ENCODE measurements at places on chromosomes 3 and 15. TPM values are rescaled to one million over a fixed set of nuclear protein-coding genes. Genes with fewer than 3 reads are reported as not detected.

Gene CCR9
- total RNA-seq = not detected

Gene ZFYVE19
- total RNA-seq = 23.5 TPM

Gene ZNF662
- 0.33 TPM for total RNA-seq

Gene INKA1
- total RNA-seq = 1.4 TPM

Gene CASR
- 0.08 TPM for total RNA-seq

Gene C3orf70
- total RNA-seq = 0.05 TPM

Gene NCK1
- total RNA-seq = 30.0 TPM

Gene GMNC
- not detected for total RNA-seq

Gene HEG1
- 6.4 TPM for total RNA-seq

Gene MYL3
- not detected for total RNA-seq

DNA sequence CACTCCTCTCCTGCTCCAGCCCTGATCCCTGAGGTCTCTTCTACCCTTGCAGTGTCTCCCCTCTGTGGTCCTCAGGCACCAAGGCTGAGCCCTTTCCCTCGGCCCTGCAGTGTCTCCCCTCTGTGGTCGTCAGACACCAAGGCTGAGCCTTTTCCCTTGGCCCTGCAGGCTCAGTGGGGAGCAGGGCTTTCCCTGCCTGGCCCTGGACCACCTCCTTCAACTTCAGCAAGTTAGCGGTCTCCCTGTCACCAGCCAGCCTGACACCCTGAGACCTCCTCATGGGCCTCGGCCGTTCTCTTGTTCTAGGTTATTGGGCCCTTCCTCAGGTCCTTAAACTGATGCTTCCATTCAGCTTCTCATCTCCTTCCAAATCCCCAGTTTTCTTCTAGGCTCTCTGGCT is 4.3 kb downstream of the NRROS start:
- no peak for DNase-seq

DNA sequence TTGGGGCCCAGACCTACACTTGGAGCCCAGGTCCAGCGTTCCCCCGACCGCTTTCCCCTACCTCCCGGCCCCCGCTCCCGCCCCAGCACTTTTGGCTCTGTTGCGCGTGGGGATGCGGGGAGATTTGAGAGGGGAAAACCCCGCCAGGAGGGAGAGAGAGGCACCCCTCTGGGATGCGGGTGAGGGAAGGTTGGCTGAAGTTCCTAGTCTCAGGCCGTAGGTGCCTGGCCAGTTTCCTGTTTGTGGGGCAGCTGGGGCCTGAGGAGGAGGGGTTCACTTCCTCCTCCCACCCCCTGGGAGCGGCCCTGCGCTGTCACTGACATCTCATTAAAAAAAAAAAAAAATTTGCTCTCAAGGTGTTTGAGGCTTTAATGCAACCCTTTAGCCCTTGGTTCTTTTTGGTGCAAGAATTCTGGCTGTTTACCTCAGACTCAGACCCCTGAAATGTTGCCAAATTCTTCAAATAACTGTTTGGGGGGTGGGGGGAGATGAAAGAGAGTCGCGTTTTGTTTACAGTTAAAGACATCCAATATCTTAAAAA is 2.6 kb downstream of the FAM43A start:
- no peak for DNase-seq

DNA sequence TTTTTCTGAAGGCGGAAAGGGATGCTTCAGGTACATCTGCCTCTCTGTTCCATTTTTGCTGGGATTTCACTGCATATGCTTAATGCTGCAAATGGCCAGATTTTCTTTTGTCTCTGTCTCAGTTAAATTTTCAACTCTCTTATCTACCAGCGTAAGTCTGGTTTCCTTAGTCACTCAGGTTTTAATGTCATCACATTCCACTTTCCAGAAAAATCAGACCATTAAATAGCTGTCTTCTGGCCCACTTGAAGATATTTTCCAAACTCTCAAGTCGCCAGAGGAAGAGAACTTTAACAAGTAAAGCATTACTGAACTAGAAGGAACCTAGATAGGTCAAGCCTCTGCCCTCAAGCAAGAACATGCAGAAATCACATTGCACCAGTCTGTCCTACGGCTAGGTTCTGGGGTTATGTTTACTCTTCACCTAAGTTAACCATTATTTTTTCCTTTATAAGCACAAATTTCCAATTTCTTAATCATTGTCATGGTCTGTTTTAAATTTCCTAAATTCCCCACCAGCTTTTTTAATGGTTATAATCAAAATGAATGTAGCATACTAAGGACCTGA is 26.5 kb downstream of the AVEN start:
- no peak for DNase-seq

GRCh38 chr3:132161608-132162007 is 126.8 kb upstream of the CPNE4 start:
- no peak for DNase-seq

DNA sequence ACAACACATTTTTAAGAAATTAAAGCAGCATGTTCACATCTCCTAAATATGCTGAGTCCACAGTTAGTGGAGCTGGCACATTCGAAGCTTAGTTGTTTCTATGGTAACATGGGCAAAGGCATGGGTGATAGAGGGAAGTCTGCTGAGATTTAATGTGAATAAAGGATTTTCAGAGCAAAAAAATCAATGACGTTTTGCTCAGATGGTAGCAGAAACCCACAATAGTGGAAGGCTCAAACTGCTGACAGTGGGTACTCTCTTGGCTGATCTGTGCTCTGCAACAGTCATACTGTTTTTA is 795.1 kb upstream of the ARPP21 start:
- DNase-seq = no peak

- no peak for DNase-seq
These were observed 67.0 kb upstream of the IMPG2 start for GRCh38 chr3:101387351-101387750.

GRCh38 chr3:120622870-120623726 is 27.0 kb downstream of the NDUFB4 start:
- DNase-seq = no peak

- DNase-seq = no peak
These were observed 81.1 kb downstream of the MEGF11 start for GRCh38 chr15:66172324-66172980.

DNA sequence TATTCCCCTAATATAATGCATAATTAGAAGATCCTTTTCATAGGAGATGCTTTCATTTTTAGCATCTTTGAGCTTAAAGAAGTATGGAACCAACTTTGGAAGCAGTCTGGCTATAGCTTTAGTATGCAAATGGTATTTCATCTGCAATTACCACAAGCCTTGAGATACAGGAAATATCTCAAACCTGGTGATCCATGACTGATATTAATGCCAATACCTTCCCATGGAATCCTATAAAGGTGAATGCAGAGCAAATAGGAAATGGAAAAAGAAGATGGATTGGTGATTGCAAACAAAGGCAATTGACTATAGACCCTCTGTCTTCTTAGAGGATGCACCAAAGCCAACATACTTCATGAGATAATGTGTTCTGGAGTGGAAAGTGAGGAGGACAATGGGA is 326.4 kb downstream of the KBTBD8 start:
- no peak for DNase-seq

DNA sequence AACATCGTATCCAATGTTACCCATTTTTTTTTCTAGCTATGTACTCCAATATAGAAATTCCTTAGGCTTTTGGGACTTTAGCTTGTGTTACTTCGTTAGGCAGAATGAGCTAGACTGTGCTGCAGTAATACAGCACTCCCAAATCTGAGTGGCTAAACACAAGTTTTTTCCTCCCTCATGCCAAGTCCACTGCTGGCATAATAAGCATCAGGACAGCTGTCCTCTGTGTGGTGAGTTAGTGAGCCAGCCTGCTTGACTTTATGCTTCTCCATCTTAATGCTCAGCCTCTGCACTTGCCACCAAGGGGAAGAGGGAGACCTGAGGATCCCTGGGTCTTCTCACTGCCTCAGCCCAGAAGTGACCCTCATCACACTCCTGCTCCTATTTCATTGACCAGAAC is 18.2 kb upstream of the ACOX2 start:
- no peak for DNase-seq

GRCh38 chr15:41978534-41978933 is 6.2 kb upstream of the EHD4 start:
- DNase-seq = no peak

GRCh38 chr15:63038926-63039673 is 3.4 kb upstream of the TPM1 start:
- no peak for DNase-seq

- DNase-seq = peak; percentile 73
These were observed 14.5 kb downstream of the RLBP1 start for GRCh38 chr15:89206908-89207331.

DNA sequence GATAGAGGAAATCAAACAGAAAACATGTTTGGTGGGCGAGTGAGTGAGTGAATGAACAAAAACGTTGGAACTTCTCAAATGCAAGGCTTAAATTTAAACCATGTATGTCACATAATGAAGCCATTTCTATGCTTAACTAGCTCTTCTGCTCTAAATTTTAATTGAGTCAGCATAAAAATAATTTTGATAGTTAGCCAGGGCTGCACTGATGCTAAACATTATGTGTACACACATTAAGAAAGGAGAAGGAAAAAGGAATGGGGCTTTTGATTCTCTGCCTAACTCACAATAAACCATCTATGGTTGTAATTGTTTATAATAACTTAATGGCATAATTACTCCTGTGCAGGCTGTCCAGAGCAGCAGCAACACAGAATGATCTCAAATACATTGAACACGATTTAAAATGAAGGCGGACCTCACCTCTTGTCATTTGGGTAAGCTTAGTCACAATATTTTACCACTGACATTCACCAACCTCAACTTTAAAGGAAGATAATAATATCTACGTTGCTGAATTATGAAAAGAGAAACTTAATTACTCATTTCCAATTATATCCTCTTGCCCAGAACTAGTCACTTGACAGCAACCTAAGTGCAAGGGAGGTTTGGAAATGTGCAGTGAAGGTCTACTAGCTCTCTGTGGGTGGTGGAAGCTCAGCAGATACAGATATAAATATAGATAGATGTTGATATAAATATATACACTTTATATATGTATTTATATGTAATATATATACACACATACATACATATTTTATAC is 318.4 kb upstream of the TRIM42 start:
- DNase-seq = no peak

- no peak for DNase-seq
These were observed 44.5 kb downstream of the LIMD1 start for GRCh38 chr3:45639044-45639392.

GRCh38 chr3:11543948-11544387 is 99.7 kb downstream of the VGLL4 start:
- no peak for DNase-seq

- DNase-seq = no peak
These were observed 56.0 kb downstream of the ZNF280D start for GRCh38 chr15:56677271-56677670.

DNA sequence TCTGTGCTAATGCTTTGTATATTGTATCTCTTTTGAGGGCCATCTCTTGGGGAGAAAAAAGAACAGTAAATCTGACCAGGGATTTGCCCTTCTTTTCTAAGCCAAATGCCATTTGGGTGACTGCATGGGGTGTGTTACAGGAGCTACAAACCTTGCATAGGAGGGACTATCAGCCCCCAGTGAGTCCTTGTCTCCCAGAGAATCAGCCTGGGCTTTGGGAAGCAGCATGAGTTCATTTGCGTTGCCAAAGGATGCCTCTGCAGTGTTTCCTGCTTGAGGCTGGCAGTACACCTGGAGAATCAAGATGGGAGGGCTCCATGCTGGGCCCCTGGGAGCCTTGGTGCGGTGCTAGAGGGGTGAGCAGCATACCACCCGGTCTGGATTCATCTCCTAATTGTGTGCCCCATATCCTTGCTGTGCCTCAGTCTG is 49.6 kb upstream of the POLG start:
- no peak for DNase-seq

DNA sequence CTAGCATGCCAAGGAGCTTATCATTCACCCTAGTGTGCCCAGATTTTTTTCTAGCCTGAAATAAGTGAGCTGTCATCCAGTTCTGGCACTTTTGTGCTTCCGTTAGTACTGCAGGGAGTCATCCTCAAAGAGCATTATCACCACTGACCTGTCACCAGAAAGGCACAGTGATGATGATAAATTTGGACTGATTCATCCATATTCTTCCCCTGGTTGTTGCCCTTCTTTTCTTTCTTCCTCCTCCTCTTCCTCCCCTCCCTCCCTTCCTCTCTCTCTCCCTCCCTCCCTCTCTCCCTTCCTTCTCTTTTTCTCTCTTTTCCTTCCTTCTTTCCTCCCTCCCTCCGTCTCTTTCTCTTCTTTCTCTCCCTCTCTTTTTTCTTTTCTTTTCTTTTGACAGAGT is 21.3 kb downstream of the SLC35G2 start:
- DNase-seq = no peak

- DNase-seq = no peak
These were observed 133.1 kb upstream of the UBE2E1 start for GRCh38 chr3:23672628-23673027.

GRCh38 chr15:58556028-58556361 is 124.2 kb downstream of the LIPC start:
- no peak for DNase-seq

- no peak for DNase-seq
These were observed 7.6 kb upstream of the SLC12A8 start for GRCh38 chr3:125220183-125220582.

- DNase-seq = no peak
These were observed 74.4 kb upstream of the TLE3 start for GRCh38 chr15:70172124-70172523.

DNA sequence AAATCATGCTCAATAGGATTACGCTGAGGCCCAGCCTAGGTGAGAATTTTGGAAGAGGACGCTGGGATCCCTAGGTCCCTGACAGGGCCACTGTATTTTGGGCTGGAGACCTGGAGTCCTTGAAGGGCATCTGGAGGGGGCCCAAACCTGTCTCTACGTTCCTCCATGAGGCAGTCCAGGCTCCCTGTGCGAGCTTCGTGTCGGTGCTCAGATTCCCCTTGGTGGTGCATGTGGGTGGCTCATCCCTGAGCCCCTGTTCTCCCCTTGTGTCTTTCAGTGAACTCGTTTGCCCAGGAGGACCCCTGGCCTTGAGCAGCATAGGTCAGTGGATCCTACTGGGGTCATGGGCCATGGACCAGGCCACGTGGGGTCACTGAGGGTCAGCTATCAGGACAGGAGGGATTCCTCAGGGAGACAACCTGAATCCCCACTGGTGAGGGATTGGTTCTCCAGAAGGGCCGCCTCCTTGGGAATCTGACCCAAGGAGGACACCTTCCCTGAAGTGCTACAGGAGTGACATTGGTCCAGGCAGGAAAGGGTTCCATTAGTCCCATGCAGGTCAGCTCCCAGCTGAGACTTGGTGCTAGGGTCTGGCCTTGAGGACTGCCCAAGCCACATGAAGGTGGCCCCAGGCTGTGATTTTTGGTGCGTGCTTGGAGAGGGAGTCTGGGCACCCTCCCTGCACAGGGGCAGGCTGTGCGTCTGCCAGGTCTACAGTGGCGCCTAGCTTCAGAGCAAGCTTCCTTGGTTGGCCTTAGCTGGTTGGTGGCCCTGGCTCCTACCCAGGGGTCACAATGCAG is 229.8 kb downstream of the SNRPN start:
- DNase-seq = no peak

- no peak for DNase-seq
These were observed 34.8 kb downstream of the EIF4E3 start for GRCh38 chr3:71690341-71690841.

GRCh38 chr15:101056366-101057334 is 137.5 kb downstream of the LRRK1 start:
- DNase-seq = no peak

- no peak for DNase-seq
These were observed 8.4 kb downstream of the SOX2 start for GRCh38 chr3:181719991-181720680.

Measured in activated T-cell treated with anti-CD3 and anti-CD28 coated beads, Interleukin-2, amount 50 U/mL, for 4 hours (primary cell).